Activated CD4-positive, alpha-beta T cell treated with anti-CD3 and anti-CD28 coated beads for 4 hours (primary cell): ENCODE measurements at places on chromosomes 6 and 20.

DNA sequence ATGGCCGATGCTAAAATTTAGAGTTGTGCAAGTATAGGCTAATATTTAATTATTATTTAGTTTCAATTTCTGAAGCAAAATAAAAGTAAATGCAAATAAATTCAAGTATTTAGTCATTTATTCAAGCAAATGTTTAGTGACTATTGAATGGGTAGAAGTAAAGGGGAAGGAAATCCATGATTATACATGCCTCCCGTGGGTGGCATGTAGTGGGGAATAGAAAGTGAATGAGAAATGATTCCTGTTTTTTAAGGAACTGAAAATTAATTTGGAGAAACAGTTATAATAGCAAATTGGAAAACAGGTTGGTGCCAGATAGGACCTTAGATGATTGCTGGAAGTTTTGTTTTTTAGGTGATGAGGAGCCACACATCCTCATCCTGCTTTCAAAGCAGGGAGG is 35.4 kb downstream of the FAM229B start:
- DNase-seq: no peak

DNA sequence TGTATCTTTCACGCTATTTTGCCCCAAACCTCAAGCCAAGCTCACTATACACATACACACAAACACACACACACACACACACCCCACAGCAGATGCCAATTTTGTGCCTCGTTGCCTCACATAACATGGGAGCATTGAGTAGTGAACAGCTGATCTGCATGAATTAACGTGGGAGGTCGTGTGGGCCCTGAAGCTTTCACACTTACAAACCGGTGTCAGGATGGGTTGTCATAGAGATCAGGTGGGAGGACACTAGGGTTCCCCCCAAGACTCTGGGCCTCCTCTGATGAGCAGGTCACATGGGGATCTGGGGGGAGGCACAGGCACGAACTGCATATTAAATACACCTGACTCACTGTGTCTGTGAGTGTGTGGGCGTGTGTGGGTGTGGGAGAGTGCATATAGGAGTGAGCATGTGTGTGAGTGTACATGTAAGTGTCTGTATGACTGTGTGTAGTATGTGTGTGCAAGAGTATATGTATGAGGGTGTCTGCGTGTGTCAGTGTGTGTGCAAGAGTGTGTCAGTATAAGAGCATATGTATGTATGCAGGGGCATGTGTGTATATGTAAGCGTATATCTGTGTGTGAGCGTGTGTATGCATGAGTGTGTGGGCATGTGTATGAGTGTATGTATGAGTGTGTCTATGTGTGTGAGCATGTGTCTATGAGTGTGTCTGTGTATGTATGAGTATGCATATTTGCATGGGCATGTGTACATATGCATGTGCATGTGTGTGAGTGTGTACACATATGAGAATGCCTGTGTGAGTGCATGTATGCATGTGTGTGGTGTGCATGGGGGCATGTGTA is 370.4 kb downstream of the PREX1 start:
- peak; percentile 18 for DNase-seq

- DNase-seq: no peak
These were observed 161.5 kb downstream of the TSHZ2 start for GRCh38 chr20:53133628-53134027.

GRCh38 chr6:73516514-73517489 is 4.0 kb downstream of the EEF1A1 start:
- no peak for DNase-seq

DNA sequence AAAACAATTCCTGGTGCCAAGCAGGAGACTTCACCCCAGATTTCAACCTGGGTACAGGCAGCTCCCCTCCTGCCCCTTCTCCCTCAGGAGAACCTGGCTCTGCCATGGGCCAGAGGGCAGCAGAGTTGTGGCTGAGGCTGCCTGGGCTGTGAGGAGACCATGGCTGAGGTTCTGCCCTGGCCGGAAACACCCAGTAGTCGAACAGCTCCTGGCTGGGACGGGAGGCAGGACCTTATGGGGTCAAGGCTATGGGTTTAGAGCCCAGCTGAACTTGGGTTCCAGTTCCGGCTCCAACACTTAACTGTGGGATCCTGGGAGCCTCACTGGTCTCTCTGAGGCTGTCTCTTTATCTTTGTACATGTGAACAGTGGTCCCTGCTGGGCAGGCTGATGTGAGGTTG is 8.5 kb downstream of the C6orf132 start:
- DNase-seq: no peak

DNA sequence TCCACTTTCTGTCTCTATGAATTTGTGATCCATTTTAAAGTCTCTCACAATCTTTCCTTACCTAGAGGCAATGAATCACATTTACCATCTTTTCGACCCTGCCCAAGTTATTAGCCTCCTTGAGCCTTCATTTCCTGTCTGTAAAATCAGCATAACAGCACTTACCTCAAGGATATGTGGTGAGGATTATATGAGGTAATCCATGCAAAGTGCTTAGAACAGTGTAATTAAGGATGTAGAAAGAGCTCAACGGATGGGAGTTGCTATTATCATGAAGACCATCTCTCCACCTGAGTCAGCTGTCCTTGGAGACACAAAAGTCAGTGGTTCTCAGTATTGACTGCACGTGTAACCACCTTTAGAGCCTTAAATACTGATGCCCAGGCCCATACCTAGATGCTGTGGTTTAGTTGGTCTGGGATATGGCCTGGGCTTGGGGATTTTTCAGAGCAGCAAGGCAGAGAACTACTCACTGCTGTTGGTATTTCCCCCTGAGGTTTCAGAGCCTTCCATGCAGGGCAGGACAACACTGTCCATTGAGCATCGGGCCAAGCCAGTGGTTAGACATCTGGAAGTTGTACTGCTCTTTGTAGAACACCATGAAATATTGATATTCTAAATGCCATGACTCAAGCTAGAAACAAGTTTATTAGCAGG is 55.8 kb downstream of the LYRM2 start:
- no peak for DNase-seq

DNA sequence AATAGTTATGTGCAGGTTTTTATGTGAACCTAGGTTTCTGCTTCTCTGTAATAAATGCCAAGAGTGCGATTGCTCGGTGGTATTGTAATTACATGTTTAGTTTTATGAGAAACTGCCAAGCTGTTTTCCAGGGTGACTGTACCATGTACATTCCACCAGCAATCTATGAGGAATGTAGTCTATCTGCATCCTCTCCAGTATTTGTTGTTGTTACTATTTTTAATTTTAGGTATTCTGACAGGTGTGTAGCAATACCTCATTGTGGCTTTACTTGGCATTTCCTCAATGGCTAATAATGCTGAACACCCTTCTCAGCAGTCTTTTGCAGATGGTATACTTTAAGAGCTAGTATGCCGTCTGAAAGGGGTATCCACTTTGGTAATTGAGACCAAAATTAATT is 142.1 kb downstream of the BMP2 start:
- no peak for DNase-seq
